Stimulated activated CD4-positive, alpha-beta T cell treated with anti-CD3 and anti-CD28 coated beads, Interleukin-2, amount 100 ng/mL, for 24 hours (primary cell): ENCODE measurements at places on chromosomes 2 and 18.

DNA sequence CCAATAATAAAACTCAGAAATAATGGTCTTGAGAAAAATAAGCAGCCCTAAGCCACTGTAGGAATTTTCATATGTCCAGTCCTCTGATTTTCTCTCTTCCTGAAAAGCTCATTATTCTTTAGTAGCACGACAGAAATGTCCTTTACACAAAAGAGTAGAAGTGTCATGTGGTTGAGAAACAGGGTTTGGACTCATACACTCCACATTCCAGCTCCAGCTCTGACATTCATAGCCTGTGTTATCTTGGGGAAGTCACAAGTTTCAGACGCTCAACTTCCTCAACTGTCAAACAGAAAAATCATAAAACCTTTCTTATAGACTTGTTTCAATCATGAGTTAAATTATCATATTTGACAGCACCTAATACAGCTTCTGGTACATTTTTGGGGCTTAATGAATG lies 511.5 kb downstream of the TNS1 start:
- DNase-seq, result no peak

DNA sequence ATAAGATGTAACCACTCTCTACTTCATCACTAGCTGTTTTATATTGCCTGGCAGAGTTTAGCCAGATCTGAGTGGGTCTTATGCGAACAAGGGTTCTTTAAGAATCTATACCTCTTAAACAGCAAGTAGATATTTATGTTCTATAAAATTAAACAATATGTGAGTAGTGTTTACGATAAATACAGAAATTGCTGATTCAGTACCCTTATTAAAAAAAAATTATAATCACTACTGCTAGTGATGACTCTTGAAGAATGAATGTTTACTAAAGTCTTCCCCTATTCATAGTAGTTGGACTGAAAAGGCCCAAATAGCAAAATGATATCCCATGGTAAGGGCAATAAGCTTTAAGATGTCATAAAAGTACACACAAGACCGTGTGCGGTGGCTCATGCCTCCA lies 98.7 kb upstream of the DTNB start:
- DNase-seq, result no peak

DNA sequence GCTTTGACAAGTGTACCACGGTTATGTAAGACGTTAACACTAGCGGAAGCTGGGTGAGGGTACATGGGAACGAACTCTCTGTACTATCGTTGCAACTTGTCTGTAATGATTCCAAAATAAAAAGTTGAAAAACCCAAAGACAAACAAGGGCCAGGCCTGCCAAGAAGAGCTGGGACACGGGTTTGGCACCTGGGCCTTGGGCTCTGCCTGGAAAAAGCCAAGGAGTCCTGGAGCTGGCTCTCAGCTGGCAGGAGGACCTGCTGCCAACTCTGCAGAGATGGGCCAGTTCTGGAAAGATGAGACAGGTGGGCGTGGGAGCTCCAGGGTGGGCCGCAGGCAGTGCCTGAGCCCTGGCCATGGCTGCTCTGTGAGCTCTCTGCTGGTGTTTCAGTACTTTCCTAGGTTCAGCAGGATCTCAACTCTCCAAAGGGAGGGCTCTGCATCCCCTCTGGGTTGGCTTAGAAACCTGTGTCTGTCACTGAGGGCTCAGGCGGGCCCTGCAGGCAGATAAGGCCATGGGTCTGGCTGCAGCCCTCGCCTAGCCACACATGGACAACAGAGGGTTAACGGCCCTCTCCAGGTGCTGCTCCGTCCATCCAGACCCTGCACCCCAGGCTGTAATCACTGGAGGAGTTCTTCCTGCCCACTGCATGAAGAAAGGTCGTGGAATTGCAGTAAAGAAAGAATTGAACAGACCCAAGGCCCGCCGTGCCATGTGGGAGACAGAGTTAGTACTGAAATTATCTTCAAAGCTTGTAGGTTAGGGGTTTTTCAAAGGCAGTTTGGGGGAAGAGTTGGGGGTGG lies 89.9 kb downstream of the RHOB start:
- no peak for DNase-seq

- DNase-seq, result no peak
Measured at GRCh38 chr2:148623086-148623485, 21.5 kb upstream of the EPC2 start.

DNA sequence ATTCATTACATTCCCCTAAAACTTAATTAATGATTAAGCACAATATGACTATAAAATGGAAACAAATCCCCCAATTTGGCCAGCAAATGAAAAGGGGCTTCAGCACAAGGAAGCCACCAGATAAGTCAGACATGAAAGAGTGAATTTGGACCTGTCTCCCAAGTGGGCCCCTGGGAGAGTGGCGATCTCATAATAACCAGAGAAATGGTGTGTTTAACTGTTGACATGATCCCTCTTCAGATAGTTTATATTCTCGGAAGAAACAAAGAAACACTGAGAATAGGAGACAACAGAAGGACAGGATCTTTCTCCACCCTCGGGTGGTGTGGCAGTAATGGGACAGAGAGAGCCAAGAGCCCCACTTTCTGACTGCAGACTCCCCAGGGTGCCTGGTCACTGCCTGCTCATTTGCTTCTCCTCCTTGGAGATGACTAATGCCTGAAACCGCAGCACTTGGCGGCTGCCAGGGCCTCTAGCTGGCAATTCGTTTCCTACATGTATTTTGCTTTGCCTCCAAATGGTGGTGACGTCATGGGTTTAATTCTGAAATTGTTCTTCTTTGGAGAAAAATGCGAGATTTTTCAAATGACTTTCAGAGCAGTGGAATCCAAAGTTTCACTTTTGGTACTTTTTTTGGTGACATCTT lies 46.4 kb upstream of the SPP2 start:
- DNase-seq, result no peak
